Neural progenitor cell (in vitro differentiated cells): ENCODE measurements at places on chromosomes 7 and 10.

GRCh38 chr7:132430861-132431822 is 145.1 kb downstream of the PLXNA4 start:
- no peaks in the 10 kb centered on the region for H3K36me3 ChIP-seq
- H3K27me3 ChIP-seq: no peaks in the 10 kb centered on the region
- no peaks in the 10 kb centered on the region for H3K4me1 ChIP-seq
- no peak overlapping the region for H3K4me3 ChIP-seq
- no peak overlapping the region for H3K27ac ChIP-seq
- DNase-seq: no peak

DNA sequence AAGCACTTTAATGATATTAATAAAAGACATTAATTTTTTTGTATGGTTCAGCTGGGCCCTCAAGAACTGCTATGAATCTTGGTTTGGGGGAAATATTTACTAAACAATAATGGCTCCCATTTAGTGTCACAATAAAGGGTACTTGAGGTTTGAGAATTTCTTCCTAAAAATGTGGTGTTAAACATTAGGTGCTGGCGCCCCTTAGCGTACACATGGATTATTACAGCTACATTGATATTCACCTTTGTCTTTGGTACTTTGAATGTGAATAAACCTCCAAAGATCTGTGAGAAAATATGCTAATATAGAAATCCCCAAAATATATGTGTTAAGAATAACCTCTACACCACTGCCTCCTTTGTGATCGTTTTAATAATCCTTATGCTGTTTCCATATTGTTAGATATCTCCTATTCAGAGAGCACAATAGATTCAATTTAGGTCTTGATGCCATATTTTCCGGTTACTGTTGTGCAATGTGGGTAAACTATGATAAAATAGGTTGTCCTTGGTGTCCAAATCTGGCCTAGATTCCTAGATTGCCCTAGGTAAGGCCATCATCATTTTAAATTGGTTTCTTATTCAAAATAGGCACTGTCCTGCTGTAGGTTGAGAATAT is 161.8 kb upstream of the CACNA2D1 start:
- DNase-seq: peak; percentile 56
- H3K4me3 ChIP-seq: no peak overlapping the region
- peaks cover 6% of the 10 kb centered on the region for H3K4me1 ChIP-seq

DNA sequence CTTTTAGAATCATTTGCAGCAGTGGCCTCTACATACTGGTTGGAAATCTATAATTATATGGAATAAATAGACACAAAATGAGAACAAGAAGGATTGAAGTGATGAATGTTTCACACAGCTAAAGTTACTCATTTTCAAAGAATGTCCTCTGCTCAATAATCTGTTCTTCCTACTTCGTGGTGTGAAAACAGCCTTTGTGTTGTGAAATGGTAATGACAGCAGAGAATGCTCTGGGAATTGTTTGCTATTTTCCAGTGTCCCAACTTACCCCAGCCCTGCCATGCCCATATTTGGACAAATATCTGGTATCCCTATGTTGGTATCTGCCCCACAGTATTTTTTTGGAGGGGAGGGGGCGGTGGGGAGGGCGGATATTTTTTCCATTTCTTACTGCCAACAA is 130.4 kb downstream of the GLI3 start:
- no peak overlapping the region for H3K4me3 ChIP-seq
- peaks cover 7% of the 10 kb centered on the region for H3K36me3 ChIP-seq
- peaks cover 35% of the 10 kb centered on the region for H3K4me1 ChIP-seq
- no peak for DNase-seq
- H3K27ac ChIP-seq: no peak overlapping the region
- no peaks in the 10 kb centered on the region for H3K27me3 ChIP-seq

DNA sequence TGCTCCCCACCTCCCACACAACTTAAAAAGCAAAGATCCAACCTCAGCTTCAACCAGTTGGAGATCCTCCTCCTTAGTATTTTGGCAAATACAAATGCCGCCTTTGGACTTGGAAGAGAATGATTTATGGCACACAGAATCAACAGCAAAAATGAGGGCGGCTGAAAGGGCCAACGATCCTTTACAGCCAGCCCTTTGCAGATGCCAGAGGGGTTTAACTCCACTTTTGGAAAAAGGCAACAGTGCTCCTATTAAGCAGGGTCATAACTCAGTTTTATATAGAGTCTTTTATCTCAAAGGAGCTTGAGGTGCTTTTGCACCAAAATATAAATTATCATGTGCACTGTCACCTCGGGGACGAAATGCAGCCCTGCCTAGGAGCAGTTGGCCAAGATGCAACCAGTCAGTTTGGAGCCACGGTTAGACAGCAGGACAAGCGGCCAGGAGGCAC is 56.7 kb upstream of the JCAD start:
- H3K27me3 ChIP-seq: no peaks in the 10 kb centered on the region
- no peaks in the 10 kb centered on the region for H3K36me3 ChIP-seq
- no peak overlapping the region for H3K27ac ChIP-seq
- H3K4me1 ChIP-seq: peaks cover 17% of the 10 kb centered on the region
- no peak for DNase-seq
- H3K4me3 ChIP-seq: no peak overlapping the region

DNA sequence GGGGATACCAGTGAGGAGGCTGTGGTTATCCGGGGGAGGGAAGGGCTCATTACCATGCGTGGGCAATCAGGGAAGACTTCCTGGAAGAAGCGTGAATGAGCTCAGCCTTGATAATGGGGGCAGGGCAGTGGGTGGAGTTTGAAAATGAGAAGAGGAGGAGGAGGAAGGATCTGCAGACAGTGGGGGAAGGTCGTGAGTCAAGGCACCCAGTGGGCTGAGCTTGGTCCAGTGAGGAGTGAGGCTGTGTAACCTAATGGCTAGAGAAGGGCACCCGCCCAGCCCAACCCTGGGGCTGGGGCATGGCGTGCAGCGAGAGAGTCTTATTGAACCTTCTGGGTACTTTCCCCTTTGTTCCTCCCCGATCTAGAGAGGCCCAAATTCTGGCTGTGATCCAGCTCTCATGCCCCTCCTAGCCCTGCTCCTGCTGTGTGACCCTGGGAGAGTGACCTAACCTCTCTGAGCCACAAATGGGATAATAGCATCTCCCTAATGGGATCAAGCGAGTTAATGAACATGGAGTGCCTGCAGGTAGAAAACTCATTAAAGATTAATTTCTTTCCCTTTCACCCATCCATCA is 31.5 kb downstream of the CLIP2 start:
- H3K27ac ChIP-seq: no peak overlapping the region
- no peaks in the 10 kb centered on the region for H3K27me3 ChIP-seq
- no peaks in the 10 kb centered on the region for H3K4me1 ChIP-seq
- no peaks in the 10 kb centered on the region for H3K36me3 ChIP-seq
- DNase-seq: no peak

- H3K4me3 ChIP-seq: no peak overlapping the region
- no peak overlapping the region for H3K27ac ChIP-seq
- H3K4me1 ChIP-seq: no peaks in the 10 kb centered on the region
- no peak for DNase-seq
Measured at GRCh38 chr10:131275691-131276090, 35.8 kb downstream of the TCERG1L start.
